ENCODE measurements at places on chromosomes 2 and 18.

- no peak for DNase-seq
Measured at GRCh38 chr2:159984034-159984433, 78.4 kb downstream of the PLA2R1 start.

- DNase-seq: no peak
Measured at GRCh38 chr18:48159816-48160215, 229.4 kb upstream of the SMAD2 start.

DNA sequence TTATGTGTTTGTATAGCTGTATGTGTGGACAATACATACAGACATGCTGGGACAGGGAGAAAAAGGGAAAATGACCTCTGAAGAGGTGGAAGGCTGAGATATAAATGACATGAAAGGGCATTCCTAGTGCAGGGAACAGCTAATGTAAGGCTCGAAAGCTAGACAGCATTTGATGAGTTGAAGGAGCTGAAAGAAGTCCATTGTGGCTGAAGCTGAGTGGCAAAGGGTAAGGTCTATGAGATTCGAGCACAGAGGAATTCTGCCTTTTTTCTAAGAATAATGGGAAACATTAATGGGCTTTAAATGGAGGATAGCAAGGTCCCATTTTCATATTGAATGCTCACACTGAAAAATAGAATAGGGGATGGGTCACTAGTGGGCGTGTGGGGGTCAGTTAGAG, 23.6 kb downstream of the ADD2 start:
- DNase-seq: no peak

DNA sequence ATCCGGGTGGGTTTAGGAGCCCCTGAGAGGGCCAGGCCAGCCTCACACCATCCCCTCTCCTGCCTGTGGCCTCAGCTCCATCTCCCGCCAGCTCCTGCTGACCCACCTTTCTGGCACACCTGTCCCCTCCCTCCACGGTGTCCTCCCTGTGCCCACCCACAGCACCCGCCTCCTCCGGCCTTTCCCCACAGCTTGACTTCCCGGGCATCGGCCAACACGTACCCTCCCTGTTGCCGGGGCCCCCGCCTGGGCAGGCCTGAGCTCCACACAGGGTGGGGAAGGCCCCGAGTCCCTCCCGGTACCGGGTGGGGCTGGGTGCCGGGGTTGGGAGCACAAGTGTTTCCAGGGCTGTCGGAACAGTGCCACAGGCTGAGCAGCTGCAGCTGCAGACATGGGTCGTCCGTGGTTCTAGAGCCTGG, 6.5 kb downstream of the GPC1 start:
- no peak for DNase-seq

DNA sequence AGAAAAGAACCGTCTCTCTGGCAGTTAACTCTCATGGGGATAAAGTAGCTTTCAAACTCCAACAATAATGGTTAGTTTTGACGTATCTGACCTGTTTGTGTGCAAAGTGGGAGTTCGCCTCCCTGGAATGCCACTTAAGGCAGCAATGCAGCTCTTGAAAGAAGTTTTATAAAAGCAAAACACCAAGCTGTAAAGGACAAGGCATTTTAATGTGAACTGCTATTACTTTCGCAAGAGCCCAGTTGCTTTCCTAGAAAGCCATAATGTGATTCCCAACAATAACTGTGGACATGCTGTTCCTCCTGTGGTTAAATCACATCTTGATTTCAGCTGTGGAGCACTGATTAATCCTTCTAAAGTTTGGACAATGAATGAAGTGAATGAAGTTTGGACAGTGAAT, 303.7 kb downstream of the PTPRM start:
- DNase-seq: no peak

- no peak for DNase-seq
Measured at GRCh38 chr2:236086971-236087465, 81.2 kb downstream of the GBX2 start.

DNA sequence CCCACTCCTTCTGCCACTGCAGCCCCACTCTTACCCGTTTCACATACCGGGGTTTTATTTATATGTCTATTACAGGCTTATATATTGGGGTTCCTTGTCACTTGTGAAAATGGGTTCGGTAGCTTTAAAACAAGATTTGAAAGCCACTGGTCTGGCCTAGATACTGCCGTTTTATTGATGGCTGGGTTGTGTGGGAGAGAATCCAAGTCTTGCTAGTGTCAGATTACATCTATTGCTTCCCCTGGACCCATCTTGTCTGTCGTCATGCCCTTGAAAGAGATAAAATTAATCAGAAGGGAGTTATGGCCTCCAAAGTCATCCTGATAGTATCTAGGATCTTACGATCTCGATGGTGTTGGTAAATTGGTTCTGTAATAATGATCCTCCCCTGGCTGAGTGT, 79.4 kb downstream of the EIPR1 start:
- no peak for DNase-seq

GRCh38 chr2:237875256-237876060, 16.0 kb downstream of the RAMP1 start:
- DNase-seq: no peak

DNA sequence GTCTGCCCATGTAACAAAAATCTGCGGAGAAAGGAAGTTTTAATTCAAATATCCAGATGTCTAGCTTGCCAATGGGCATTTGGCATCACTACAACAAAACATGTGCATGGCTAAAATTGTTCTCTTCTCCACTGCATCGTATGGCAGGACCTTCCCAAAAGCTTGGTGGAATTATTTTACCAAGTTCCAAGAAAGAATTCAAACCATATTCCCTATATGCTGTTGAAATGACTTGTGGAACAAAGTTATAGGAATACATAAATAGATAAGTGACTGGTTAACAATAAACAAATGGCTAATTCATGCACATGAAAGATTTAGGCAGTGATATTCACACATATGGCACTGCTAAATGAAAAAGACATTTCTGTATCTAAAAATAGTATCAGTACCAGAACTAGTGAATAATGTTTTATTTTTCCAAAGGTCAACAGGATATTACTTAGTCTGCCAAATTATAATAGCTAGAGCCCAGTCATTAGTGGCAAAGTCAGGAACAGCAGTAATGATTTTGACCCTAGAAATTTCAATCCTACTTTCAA, 425.4 kb upstream of the VRK2 start:
- DNase-seq: no peak

DNA sequence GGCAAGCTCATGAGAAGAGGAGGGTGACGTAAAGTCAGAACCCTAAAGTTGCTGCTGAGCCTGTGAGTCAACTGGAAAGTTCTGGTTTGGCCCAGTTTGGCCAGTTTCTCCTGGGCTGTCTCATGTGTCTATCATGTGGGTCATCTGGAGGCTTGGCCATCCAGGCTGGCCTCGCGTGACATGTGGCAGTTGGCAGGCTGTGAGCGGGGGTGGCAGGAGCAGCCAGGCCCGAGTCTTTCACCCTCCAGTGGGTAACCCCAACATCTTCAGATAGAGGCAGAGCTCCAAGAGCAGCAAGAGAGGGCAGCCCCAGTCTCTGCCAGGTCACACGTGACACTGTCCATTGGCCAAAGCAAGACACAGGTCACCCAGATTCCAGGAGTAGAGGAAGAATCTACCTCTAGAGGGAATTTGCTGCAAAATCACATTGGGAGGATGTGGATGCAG, 51.5 kb downstream of the FHOD3 start:
- DNase-seq: no peak

DNA sequence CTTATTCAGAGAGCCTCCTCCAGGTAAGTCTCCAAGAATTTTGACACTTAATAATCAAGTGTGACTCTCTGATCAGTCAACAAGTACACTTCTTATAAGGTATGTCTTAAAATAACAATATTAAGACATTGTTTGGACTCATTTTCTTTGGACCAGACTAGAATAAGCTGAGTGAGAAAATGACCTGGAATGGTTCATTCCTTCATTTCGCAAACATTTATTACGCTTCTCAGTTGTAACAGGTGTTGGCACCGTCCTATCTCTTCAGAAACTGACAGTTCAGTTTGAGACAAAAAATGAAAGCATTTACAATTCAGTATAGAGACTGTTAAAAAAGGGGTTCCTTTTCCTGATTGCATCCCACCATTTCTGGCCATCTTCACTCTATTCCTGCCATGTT, 46.6 kb downstream of the TSPYL6 start:
- no peak for DNase-seq

GRCh38 chr2:194718881-194719280, 938.1 kb upstream of the SLC39A10 start:
- no peak for DNase-seq

DNA sequence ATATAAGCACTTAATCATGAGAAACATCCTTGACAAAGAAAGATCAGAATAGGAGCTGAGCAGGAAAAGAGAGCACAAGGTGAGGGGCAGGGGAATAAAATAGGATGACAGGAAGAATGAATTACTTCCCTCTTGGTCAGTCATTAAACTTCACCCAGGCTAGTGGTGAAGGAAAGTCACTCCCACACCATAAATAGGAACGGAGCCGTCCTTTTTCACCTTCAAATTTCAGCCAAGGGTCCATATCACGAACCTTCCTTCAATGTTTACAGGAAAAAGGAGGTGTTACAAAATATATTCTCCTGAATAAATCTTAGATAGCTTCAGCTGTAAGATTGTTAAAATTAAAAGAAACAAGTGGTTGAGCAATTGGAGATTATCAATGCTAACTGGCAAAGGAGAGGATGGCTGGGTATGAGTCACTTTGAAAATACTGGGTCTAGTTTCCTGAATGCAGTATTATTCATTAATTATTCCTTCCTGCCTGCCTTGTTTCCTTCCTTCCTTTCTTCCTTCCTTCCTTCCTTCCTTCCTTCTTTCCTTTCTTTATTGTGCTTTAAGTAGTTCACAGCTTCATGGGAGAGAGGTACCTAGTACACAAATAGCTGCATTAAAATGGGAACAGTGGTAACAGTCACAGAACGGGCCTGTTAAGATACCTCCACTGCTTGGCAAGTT, 292.3 kb upstream of the ID2 start:
- no peak for DNase-seq

- DNase-seq: no peak
Measured at GRCh38 chr2:176854878-176855277, 357.7 kb upstream of the HNRNPA3 start.

DNA sequence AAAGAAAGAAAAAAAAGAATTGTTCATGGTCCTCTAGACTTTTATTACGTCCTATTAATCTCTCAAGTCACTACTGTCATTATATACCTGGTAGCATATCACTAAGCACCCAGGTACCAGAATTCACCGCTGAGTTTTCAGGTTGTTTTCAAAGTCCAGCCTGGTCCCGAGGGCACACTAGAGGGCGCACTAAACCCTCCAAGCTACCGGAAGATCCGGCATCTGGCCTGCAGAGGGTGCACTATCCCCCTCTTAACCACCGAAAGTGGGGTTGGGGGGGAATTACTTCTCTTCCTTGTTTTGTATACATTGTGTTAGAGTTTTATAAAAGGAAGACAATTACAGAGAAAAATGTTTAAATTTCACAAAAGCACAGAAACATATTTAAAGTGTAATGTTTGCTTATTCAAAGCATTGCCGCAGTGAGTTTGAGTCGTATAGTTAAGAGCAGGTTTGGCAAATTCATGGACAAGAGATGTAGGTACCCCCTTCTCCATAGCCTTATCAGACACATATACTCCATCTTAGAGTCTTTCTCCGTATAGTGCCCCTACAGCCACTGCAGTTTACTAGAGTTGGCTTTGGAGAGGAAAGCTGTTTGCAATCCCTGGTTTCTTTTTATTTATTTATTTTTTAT, 19.2 kb downstream of the MOGAT1 start:
- DNase-seq: peak; percentile 56

DNA sequence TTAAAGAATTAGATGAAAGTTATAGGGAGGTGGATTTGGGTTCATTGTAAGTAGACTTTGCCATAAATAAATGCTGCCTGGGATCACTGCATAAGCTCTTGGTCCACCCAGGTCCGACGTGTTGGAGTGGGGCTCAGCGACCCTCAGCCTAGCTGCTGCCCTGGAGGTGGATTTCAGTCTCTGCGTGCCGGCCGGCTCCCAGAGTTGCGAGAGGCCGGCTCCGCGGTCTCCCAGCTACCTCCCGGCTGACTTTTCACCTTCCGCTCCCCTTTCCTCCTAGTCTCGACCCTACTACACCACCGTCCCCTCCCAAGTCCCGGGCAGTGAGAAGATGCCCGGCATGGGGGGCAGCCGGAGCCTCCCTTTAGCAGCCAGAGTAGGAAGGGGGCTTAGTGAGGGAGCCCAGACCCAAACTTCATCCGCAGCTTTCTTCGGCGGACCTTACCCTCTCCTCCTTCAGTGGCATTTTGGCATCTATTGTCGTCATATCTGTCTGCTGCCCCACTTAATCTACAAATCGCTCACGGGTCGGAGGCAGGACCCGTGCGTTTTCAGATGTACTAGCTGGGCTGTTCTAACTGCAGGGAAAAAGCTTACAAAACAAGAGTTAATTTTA, 8.1 kb downstream of the EMX1 start:
- no peak for DNase-seq

DNA sequence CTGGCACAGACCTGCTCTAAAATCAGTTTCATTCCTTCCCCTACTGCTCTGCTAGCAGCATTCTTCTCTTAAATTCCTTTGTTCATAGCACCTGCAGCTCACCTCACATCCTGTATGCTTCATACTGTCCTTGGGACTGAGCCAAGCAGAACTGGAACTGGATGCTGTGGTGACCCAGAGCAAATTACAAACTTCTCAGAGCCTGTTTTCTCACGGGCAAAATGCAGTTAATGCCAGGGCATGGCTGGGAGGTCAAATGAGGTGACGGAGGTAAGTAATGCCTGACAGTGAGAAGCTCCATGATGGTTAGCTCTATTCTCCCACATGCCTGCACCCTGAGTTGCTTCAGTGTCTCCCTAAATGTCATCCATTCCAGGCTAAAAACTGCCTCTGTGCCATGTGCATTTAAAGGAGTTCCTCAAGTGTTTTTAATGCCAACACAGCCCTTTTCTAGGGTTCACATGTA, 29.7 kb downstream of the C2orf42 start:
- DNase-seq: no peak

DNA sequence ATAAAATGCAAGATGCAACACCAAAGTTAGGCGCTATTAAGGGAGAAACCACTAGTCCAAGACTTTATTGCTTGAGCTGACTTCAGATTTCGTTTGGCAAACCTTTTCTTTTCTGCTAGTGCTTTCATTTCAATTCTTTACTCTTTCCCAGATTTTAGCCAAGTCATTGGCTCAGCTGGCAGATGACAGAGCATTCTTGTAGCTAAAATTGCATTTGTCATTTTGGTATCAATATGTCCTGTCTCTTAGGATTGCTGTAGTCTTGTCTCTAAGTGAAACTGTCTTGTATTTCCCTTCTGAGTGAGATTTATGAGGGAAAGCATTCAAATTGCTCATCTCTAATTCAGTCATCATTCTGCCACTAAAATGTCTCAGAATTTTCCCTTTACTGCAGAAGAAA, 335.1 kb downstream of the METTL4 start:
- DNase-seq: no peak

DNA sequence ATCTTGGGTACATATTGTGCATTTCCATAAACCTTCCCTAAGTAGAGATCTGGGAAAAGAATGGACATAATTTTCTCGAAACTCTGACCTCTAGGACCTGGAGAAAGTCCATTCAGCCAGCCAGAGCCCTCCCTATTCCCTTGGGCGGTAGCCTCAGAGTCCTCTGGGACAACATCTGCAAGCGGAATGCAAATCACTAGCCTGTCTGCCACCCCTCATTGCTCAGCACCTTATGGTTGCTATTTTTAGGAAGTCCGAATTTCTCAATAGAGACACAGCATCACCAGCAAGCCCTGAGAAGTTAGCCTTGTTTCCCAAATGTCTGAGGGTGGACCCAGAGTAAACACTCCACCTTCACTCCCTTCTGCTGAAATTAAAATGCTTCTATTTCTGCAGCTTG, 17.6 kb upstream of the CD28 start:
- DNase-seq: no peak
